ENCODE measurements at places on chromosomes 7 and 10. TPM values are rescaled to one million over a fixed set of nuclear protein-coding genes. Genes with fewer than 3 reads are reported as not detected.

DNA sequence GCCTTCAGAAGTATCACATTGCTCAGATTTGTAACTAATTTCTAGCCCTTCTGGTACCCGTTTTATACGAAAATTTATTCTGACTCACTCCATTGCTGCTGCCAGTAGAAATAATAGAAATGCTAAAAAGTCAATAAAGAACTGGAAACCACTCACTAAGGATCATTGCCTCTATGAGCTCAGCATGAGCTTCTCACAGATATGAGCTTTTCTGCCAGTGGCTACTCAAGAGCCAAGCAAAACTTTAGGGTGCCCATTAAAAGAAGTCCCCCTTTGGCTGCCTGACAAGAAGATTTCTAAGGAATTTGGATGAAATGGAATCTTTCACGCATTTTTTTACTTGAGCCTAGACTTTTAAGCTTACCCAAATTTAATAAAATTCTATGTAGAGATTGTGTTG lies 52.5 kb downstream of the GPR37 start:
- H3K4me3 ChIP-seq, result no peak overlapping the region
- no peaks in the 10 kb centered on the region for H3K27me3 ChIP-seq
- no peaks in the 10 kb centered on the region for H3K36me3 ChIP-seq
- no peak for DNase-seq
- H3K4me1 ChIP-seq, result no peaks in the 10 kb centered on the region
- H3K27ac ChIP-seq, result no peak overlapping the region

DNA sequence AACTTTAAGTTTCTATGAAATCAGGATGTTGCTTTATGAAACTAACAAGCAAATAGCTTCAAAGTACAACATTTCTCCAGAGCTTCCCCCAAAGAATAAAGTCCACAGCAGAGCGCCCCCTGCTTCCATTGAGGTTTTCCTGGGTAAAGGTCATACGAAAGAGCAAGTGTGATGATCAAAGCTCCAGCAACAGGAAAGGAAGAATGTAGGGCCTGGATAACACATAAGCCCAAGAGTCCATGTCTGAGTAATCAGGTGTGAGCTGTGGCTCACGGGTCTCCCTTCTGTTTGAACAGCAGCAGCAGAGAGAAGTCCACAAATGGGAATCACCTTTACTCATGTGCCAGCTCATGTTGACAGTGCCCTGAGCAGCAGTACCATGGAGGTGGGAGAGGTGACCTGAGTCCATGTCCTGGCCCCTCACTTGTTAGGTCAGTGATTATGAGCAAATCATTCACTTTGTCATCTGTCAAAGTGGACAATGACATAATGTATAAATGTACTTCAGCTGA lies 50.5 kb downstream of the MRPL32 start:
- H3K4me1 ChIP-seq, result no peaks in the 10 kb centered on the region
- H3K36me3 ChIP-seq, result no peaks in the 10 kb centered on the region
- H3K4me3 ChIP-seq, result no peak overlapping the region
- H3K27me3 ChIP-seq, result peaks cover 4% of the 10 kb centered on the region
- DNase-seq, result no peak

DNA sequence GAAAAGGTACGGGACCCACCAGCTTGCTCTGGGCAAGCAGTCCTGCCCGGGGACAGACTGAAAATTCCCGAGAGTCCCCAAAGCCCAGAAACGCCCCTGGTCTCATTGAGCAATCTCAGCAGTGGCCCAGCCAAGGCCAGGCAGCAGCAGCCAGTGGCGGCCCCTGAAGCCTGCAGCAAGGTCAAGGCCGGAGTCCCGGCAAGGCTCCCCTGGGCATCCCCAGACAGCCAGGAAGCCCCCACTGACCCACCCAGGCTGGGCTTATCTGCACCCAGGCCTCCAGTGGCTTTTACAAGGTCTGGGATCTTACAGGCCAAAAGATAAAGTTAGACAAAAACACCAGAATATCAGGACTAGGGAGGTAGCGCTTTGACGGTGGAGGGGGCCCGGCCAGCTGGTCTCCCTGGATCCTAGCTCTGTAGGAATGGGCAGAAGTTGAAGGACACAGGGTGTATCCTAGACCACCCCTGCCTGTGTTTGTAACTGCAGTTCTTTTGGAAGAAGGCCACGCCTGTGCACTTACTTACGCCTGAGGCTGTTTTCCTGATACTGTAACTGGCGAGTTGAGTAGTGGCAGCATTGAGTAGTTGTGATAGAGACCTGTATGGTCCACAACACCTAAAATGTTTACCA lies 130.5 kb upstream of the NPS start:
- H3K4me1 ChIP-seq, result no peaks in the 10 kb centered on the region
- no peak for DNase-seq
- no peaks in the 10 kb centered on the region for H3K36me3 ChIP-seq
- H3K27me3 ChIP-seq, result no peaks in the 10 kb centered on the region
- H3K27ac ChIP-seq, result no peak overlapping the region

OPALIN gene
- total RNA-seq, result not detected

DNA sequence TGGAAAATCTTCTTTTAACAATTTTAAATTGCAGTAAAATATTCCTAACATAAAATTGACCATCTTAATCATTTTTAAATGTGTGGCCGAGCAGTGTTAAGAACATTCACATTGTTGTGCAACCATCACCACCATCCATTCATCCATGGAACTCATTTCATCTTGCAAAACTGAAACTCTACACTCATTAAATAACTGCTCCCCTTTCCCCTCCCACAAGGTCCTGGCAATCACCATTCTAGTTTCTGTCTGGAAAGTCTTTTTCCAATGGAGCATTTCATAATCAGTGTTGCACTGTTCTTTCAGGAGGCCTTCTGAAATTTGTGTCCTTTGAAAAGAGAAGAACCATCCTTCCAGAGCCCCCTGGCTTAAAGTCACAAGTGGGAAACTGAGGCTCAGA lies 233.1 kb downstream of the PLXNA4 start:
- DNase-seq, result no peak
- no peaks in the 10 kb centered on the region for H3K27me3 ChIP-seq
- H3K4me1 ChIP-seq, result no peaks in the 10 kb centered on the region
- no peak overlapping the region for H3K27ac ChIP-seq

DNA sequence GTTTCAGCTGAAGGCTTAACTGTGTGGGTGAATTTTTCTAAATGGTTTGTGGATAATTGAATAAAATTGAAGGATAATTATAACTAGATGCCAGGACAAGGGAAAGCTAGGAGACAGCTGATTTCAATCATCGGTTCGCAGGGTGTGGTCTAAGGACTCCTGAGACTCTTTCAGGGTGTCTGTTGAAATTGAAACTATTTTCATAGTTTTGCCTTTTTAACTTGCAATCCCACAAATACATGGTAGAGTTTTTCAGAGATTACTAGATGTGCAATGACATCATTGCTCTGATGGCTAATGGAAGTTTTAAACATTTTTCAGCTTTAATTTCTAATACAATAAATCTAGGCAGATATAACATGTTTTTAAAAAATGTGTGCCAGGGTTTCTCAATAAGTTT lies 18.5 kb downstream of the TRUB1 start:
- H3K27me3 ChIP-seq, result no peaks in the 10 kb centered on the region
- no peaks in the 10 kb centered on the region for H3K4me1 ChIP-seq
- H3K36me3 ChIP-seq, result peaks cover 24% of the 10 kb centered on the region

BTBD16 gene
- not detected for total RNA-seq

DNA sequence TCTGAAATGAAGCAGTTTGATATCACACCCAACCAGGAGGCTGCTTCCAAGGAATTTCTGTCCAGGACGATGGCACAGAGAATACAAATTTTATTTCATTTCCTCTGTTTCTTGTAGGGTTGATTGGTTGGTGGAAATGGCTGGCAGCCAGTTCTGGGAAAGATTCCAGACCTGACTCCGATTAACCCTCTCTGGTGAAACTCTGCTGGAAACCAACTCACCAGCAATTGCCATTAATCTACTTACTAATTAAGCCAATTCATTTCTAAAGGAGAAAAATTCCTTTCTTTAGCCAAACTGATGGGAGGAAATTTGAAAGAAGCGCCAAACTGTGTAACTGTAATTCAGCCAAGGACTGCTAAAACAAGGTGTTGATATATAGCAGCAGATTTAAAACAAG lies 10.7 kb downstream of the PTF1A start:
- H3K27me3 ChIP-seq, result peaks cover 40% of the 10 kb centered on the region
- H3K4me3 ChIP-seq, result no peak overlapping the region
- H3K27ac ChIP-seq, result no peak overlapping the region
- DNase-seq, result no peak

- no peaks in the 10 kb centered on the region for H3K36me3 ChIP-seq
- no peaks in the 10 kb centered on the region for H3K27me3 ChIP-seq
- H3K27ac ChIP-seq, result no peak overlapping the region
Measured at GRCh38 chr10:34880817-34881216, 65.7 kb upstream of the PARD3 start.

DNA sequence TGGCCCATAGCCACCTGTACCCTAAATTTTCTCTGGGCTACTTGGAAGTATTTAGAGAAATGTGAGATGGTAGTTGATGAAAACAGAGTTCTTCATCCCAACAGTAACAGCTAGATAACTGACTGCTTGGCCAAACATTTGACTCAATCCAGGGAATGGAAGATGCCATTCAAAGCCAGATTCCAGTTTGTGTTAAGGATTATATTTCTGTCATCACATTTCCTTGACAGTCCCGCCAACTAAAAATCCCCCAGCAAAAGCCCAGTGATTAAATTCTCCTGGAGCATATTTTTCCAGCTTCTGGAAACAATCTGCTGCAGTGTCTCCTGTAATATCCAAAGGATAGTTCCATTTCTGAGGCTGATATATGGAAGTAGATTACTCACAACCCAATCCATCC lies 45.4 kb upstream of the PTN start:
- H3K4me1 ChIP-seq, result no peaks in the 10 kb centered on the region
- no peaks in the 10 kb centered on the region for H3K27me3 ChIP-seq
- H3K27ac ChIP-seq, result no peak overlapping the region
- DNase-seq, result no peak

Data from CD4-positive, CD25-positive, alpha-beta regulatory T cell (primary cell).